Stimulated activated CD4-positive, alpha-beta T cell treated with anti-CD3 and anti-CD28 coated beads, Interleukin-2, amount 100 ng/mL, for 24 hours (primary cell): ENCODE measurements at places on chromosomes 2 and 18.

DNA sequence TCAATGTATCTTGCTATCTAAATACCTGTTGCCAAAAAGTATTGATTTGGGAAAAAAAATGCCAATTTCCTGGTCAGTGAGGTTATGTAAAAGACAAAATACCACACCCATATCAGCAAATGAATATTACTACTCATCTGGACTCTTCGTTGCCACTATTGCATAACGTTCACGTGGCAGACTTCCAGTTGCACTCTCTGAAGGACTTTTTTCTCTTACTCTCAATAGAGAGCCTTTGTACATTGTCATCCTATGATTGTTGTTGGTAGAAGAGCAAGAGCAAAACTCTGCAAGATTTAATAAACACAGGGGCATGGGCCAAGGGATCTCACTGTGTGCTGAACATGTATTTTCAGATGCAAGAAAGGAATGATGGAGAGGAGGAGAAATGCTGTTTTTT is 689.8 kb downstream of the MBD2 start:
- no peak for DNase-seq

DNA sequence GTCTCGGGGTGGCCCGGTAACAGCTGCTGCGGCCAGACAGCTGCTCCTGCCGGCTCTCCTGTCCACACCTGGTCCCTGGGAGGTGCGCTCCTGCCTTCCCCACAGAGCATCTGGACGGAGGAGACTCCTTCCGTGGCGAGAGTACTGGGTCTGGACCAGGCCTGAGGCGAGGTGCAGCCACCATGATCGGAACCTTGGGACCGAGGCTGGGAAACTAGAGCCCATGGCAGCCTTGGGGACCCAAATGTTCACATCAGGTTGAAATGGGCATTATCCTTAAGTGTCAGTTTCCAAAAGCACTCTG is 628 bp downstream of the GIGYF2 start:
- no peak for DNase-seq

- DNase-seq = peak; percentile 68
Measured at GRCh38 chr2:239882331-239882732, 142.8 kb downstream of the NDUFA10 start.

- no peak for DNase-seq
Measured at GRCh38 chr2:217076657-217077232, 216.9 kb upstream of the TNP1 start.

DNA sequence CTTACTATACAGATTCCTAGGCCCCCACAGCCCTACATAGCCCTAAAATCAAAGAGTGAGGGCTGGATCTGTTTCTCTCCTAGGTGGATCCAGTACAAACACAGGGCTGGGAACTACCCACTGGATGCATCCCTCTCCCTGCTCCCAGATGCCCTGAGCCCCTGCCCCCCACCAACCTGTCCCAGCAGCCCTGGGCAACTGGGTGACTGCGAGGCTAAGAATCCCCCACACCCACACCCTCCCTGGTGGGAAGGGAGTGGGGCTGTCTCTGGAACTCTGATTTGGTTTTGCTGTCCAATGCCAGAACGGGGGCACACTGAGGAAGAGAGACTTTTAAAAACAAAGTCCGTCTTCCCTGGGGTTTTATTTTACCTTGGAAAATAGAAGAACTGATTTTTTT is 113.1 kb downstream of the SMAD7 start:
- no peak for DNase-seq

DNA sequence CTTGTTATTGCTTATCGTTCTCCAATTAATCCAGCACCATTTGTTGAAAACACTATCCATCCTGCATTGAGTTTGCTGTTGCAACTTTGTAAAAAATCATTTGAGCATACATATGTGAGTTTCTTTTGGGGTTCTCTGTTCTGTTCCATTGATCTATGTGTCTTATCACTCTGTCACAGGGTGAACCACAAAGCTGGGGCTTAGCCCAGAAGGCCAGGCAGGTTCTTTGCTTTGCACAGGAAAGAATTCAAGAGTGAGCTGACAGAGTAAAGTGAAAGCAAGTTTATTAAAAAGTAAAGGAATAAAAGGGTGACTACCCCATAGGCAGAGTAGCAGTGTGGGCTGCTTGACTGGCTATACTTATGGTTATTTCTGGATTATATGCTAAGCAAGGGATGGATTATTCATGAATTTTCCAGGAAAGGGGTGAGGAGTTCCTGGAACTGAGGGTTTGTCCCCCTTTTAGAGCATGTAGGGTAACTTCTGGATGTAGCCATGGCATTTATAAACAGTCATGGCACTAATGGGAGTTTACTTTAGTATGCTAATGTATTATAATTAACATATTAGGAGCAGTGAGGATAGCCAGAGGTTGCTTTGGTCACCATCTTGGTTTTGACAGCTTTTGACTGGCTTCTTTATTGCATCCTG is 46.8 kb downstream of the RNF138 start:
- no peak for DNase-seq

- no peak for DNase-seq
Measured at GRCh38 chr2:40388161-40388560, 63.7 kb downstream of the SLC8A1 start.

DNA sequence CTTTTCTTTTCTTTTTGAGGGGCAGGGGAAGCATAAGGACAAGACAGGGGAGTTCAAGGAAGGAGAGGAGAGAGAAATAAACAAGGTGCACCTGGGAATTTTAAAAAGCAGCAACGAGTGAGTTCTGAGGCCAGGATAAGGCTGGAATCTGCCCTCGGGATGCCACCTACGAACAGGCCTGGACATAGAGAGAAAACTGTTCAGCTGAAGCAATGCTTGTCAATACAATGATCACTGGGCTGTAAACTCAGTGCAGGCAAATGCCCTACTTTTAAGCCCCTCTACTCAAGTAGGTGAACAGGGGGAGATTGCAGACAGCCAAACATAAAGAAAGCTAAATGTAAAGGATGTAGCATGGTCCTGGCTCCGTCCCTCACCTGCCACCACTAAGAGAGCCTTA is 330.5 kb downstream of the ETAA1 start:
- no peak for DNase-seq

DNA sequence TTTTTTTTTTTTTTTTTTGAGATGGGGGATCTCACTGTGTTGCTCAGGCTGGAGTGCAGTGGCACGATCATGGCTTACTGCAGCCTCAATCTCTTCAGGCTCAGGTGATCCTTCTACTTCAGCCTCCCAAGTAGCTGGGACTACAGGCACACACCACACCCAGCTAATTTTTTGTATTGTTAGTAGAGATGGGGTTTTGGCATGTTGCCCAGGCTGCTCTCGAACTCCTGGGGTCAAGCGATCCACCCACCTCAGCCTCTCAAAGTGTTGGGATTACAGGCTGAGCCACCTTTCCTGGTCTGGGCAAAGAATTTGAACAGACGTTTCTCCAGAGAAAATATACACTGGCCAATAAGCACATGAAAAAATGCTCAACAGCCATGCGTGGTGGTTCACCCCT is 2.9 kb upstream of the SNRNP200 start:
- DNase-seq = no peak

- DNase-seq = no peak
Measured at GRCh38 chr2:72263043-72263775, 115.5 kb upstream of the CYP26B1 start.

DNA sequence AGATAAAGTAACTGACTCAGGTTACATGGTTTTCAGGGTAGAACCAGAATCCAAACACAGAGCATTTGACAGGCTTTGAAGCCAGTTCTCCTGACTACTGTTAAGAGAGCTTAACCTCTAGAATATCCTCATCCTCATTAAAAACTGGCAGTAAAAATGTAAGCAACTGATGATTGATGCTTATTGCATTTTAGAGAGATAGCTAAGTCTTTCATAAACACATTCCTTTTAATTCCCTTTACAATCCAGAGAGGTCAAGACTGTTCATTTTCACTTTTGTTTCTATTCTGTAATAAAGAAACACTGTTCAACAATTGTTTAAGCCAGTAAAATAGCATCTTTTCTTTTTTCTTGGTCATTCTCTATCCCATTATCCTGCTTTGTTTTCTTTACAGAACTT is 53.9 kb upstream of the RAB27B start:
- no peak for DNase-seq

GRCh38 chr2:95046371-95047112 is 21.0 kb downstream of the MAL start:
- no peak for DNase-seq

DNA sequence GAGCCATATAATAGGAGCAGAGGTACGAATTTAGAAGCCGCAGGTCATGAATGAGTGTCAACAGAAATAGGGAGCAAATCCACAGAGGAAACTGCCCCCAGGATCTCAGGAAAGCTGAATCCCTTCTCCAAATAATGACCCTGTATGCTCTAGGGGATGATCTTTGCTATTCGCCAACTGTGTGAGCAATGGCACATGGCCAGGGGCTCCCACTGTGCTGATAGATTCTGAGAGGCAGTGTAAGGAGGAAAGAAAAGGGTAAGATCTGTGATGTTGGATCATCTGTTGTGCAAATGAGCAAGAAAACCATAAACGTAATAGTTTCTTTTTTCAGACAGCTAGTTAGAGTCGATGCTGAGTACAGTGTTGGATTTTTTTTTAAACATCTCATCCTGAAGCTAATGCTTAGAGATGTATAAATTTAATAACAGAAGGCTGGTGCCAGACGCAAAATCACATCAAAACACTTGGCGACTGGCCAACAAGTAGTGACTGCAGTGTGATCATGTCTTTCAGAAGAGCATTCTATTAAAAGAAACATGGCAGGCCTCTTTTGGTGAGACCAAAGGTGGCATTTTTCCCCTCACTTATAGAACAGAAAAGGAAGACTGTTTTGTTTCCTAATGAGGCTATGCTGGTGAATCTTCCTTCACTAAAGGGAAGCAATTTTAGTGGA is 77.4 kb downstream of the ABCA12 start:
- no peak for DNase-seq

DNA sequence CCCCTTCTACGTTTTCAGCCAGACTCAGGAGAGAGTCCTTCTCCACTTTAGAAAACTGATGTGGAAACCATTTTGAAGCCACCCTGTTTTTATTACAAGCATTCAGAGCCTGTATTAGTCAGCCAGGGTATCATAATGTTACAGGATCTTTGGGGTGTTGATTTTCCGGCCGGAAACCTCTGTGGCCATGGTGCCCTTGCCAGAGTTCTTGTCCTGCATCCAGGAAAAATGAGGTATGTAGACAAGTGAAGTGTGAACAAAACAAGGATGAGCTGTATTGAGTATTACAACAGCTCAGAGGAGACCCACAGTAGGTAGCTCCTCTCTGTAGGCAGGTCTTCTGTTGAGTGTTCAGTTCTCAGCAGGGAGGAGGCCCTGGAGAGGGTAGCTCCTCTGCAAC is 241.0 kb upstream of the COPS8 start:
- no peak for DNase-seq

DNA sequence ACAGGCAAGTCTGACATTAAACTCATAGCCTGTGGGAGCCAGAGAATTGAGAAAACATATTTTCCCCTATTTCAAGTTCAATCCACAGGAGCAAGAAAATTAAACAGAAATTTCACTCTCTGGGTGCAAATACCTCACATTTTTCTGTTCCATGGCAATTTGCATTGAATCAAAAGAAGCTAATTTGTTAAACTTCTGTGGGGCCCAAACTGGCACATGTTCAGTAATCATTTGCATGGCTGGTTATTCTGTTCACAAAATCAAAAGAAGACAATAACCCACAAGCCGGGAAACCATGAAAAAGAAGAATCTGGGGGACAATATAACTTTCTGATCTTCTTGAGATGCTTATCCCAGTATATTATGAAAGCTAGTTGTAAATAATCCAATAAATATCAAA is 363.1 kb downstream of the LRP1B start:
- DNase-seq = no peak

GRCh38 chr18:1296237-1296636 is 391.6 kb downstream of the ADCYAP1 start:
- no peak for DNase-seq

- no peak for DNase-seq
Measured at GRCh38 chr2:26988058-26988860, 17.8 kb downstream of the MAPRE3 start.

DNA sequence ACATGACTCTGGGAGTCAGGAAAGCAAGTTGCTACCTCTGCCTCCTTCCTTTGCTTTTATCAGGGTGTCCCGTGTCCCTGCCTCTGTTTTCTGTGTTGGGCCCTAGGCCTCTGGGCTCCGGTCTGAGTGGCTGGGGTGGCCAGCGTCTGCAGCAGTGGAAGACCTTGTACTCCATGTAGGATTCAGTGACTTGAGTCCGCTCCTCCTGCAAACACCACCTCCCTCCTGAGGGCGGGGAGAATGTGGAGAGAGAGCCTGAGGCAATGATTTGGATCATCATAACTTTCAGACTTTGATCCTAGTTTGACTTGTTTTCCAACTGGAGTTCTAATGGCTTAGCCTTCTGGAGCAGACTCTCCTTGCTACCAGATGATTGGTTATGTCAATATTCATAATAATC is 30.8 kb downstream of the ATP6V1C2 start:
- no peak for DNase-seq

GRCh38 chr2:75480971-75481836 is 79.5 kb downstream of the EVA1A start:
- DNase-seq = no peak

DNA sequence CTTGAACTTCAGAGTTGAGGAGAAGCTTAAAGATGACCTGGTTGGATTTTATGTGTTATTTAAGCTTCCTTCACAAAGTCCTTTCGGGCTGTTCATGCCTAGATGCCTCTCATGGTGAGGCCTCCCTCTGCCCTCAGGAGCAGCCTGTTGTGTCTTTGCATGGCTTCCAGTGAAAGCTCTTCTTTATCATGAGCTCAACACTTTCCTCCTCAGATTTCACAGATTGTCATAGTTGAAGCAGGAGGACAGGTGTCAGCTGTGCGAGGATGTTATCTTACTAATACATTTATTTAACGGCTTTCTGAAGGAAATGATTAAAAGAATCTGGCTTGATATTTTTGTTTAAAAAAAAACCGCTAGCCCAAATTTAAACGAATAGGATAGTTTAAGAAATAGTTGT is 48.8 kb upstream of the ITSN2 start:
- DNase-seq = no peak

DNA sequence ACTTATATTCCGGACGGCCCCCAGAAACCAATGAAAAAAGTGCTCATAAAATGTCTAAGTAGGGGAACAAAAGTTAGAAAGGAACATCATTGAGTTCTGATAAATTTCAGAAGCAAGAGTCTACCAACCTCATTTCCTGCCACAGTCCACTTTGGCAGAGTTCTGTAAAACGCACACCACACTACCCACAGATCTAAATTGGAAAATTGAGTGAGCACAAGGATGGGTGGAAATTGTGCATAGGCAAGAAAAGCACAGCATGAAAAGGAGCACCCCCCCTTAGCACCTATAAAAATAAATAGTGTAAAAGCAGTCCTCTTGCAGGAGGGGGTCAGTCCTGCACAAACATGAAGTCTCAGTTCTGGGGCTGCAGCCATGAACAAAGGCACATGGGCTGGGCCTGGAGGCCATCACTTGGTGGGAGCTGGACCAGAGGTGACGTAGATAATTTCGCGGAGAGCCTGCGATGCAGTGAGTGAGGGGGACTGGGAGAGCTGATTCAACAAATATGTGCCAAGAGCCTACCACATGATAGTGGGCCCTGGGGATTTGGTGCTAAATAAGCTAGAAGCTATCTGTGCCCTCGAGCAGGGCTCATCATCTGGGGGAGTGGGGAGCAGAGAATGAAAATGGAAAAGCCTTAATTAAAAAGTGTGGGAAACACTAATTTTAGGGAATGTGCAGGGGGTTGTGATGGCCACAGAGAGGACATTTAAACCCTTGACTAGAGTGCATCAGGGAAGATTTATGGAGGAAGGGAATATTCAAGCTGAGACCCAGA is 48.9 kb upstream of the SPP2 start:
- no peak for DNase-seq

- DNase-seq = no peak
Measured at GRCh38 chr2:188853307-188853706, 120.9 kb upstream of the COL3A1 start.

- DNase-seq = no peak
Measured at GRCh38 chr2:53473236-53473635, 294.4 kb upstream of the CHAC2 start.

- DNase-seq = no peak
Measured at GRCh38 chr18:49563701-49564517, 2.1 kb downstream of the LIPG start.
